NCI-H446 treated with DMSO at 0.1 percent for 48 hours (cell line): ENCODE measurements at places on chromosomes 1 and 21.

- no peak for DNase-seq
Measured at GRCh38 chr21:27040738-27041469, 74.0 kb upstream of the ADAMTS5 start.

GRCh38 chr1:34663031-34663430, 91.8 kb upstream of the GJB5 start:
- DNase-seq, result no peak

DNA sequence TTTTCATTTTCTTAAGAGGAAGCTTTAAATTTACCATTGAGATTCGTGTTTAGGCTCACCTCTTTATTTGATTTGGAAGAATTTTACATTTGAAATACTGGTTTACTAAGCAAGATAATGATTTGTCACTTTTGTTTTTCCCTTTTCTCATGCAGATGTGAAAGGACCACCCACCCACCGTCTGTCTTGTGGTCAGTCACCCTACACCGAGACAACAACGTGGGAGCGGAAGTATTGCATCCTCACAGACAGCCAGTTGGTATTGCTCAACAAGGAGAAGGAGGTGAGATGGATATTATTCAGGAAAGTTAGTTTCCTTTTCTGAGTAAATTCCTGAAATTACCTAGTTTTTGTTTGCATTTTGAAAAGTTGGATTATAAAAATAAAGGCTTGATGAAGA, 189.5 kb downstream of the RASAL2 start:
- no peak for DNase-seq

DNA sequence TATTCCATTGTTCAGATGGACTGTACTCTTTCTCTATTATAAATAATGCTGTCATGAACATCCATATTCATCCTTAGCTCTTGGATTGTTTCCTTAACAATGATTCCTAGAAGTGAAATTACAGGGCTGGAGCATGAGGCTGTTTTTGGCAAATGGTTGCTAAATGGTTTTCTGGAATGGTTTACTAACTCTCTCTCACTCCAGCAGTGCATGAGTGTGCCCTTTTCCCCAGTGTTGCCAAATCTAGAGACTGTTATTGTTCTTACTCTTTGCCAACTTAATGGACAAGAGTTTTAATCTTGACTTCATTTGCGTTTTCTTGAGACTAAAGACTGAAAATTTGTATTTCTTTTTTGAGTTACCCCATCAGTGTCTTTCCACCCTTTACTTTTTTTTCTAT, 113.0 kb downstream of the PAPPA2 start:
- no peak for DNase-seq

GRCh38 chr1:223811634-223812101, 34.1 kb downstream of the TP53BP2 start:
- DNase-seq, result peak; percentile 4

DNA sequence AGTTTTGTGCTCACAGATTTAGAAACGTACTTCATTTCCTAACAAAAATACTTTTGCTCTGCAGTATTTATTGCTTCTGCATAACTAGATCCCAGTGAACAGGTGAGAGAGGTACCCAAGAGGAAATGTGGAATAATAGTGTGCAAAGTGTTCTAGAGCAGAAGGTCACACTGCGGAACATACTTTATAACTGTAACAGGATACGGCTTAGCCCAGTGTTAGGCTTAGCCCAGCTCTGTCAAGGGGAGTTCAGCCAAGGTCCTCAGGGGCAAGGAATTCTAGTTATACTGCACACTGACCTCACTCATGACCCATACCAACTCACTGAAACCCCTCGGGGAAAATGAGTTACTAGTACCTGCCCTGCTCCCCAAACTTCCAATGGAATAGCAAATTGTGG, 55.3 kb downstream of the PTPN14 start:
- no peak for DNase-seq

DNA sequence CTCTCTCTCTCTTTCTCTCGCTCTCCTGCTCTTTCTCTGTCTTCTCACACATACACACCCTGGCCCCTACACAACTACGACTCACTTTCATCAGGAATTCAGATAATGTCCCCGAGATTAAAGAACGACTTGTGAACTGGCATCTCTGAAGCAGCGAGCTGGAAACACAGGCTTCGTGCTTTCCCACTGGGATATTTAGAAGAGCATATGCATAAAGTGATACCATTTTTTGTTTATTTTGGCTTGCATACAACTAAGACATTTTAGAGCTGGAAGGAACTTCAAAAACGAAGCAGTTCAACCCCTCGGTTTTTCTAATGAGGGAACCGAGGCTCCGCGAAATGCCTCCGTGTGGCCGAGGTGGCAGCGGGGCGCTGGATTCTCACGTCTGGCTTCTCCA, 88.6 kb downstream of the ZBTB18 start:
- DNase-seq, result no peak

DNA sequence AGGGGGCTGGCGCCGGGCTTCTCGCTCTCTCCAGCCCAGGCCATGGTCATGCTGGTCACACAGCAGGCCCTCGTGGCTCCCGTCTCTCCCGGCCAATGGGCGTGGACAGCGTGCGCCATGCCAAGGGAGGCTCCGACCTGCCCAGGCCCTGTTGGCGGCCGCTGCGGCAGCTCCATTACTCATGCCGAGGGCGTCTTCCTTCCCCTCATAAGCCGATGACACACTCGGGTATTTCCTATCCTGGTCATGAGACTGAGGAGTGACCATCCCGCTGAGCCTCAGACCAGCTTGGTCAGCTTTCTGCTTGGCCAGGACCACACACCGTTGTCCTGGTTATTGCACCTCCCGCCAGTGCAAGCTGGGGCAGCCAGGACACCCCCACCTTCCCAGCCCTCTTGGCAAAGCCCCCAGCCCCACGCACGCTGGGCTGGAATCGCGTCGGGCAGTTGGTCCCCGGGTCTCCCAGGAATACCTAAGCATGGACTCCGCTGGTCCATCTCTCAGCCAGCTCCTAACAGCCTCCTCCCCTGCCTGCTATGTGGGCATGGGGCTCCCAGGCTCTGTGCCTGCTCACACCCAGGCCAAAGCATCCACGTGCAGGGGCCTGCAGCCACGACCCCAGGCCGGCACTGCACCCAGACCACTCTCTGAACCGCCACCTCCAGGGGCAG, 49.8 kb downstream of the ARHGEF16 start:
- DNase-seq, result no peak

- DNase-seq, result no peak
Measured at GRCh38 chr1:225883616-225884265, 1.6 kb upstream of the TMEM63A start.

GRCh38 chr1:199038156-199038555, 399.3 kb downstream of the PTPRC start:
- DNase-seq, result no peak

DNA sequence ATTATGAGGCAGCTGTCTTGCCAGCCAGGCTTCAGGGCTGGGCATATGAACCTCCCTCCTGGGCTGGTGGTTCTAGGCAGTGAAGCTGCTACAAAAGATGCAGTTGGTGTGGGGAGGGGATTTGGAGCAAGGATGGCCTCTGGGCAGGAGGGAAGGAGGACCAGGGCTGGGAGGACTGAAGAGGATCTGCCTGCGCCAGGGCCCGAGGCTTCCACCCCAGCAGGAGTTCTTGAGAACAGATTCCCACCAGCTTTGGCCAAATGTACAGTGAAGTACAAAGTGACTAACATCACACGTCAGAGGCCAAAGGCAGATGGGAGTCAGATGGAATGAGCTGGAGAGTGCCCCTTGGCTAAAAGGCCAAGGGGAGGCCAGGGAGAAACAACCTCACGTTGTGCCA, 62.4 kb downstream of the DDX20 start:
- DNase-seq, result peak; percentile 71

GRCh38 chr1:200471739-200472138, 61.9 kb upstream of the ZNF281 start:
- no peak for DNase-seq

DNA sequence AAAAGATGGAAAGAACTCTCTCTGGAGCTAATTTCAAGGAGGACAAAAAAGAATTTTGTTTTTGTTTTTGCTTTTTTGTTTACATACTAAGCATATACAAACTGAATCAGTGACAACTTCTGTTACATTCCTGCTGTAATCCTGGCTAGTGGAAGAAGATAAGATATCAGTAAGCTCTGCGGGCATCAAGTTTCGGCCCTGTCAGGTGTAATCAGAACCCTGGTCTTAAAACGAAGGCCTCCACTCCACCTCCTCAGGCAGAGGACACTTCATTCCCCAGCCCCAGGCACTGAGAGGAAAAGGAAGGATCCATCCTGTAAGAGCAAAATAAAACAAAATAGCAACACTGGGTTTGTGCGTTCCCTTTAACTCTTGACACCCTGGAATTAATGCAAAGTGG, 88.9 kb upstream of the ARHGAP29 start:
- DNase-seq, result no peak

- no peak for DNase-seq
Measured at GRCh38 chr1:78061825-78062523, 16.2 kb downstream of the GIPC2 start.

DNA sequence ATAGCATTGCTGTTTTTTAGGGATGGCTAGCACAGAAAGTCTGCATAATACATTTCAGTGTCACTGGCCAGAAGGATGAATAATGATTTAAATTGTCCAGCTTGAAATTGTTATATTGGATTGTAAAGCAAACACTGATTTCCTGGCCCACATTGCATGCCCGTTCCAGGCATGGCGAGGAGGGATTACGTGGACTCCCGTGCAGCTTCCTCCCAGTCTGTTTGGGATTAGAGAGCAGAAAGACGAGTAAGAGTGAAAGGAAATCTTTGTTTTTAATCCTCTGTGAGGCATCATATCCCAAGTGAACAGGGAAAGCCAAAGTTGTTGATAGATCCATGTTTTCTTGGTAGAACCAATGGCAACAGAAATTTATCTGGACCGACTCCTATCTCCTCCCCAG, 8.4 kb downstream of the TRIM58 start:
- DNase-seq, result no peak

DNA sequence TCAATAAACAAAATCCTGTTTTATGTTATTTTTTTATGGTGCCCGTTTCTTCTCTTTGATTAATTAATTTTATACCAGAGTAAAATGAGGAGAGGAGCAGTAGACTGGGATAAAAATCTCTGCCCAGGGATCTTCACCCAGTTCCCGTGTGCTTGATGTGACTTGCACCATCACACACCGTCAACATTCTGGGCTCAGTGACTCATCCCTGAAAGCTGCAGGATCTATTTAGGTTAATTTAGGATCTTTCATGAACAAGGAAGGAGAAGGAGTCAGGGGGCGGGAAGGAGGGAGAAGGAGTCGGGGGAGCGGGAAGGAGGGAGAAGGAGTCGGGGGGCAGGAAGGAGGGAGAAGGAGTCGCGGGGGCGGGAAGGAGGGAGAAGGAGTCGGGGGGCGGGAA, 182.4 kb downstream of the SMYD3 start:
- DNase-seq, result no peak

DNA sequence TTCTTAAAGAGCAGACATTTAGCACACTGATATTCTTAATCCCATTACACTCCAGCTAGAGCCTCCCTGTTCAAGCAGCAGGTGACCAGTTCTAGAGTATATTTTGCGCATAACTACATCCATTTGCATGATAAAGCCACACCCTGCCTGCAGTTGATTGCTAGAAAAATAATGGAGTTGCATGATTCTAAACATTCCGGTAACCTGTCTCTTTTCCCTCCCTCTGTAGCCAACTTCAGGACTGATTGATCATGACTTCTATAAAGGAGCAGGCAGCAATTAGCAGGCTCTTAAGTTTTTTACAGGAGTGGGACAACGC, 14.9 kb downstream of the ARMH1 start:
- DNase-seq, result no peak

- DNase-seq, result peak; percentile 47
Measured at GRCh38 chr1:26378088-26378878, 5.7 kb upstream of the ZNF683 start.

GRCh38 chr1:107394301-107394700, 253.5 kb downstream of the NTNG1 start:
- no peak for DNase-seq

- no peak for DNase-seq
Measured at GRCh38 chr1:166511761-166512160, 327.5 kb upstream of the POGK start.

GRCh38 chr1:201178718-201179117, 11.9 kb upstream of the IGFN1 start:
- DNase-seq, result no peak

DNA sequence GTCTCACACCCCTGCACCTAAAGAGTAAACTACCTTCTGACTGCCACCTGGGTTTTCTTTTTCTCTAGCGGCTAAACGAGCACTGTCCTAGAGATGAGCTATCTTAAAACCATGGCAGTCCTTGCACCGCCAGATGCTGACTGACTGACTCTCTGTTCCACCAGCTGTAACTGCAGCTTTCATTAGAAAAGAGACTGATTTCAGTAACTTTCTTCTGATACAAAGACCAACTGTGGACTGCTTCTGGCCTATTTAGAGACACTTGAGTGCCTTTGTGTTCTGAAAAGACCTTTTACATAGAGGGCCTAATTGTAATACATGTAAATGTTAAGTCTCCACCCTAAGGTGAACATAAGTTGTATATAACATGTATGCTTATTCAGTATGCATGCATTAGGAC, 152.5 kb downstream of the DISC1 start:
- DNase-seq, result no peak

DNA sequence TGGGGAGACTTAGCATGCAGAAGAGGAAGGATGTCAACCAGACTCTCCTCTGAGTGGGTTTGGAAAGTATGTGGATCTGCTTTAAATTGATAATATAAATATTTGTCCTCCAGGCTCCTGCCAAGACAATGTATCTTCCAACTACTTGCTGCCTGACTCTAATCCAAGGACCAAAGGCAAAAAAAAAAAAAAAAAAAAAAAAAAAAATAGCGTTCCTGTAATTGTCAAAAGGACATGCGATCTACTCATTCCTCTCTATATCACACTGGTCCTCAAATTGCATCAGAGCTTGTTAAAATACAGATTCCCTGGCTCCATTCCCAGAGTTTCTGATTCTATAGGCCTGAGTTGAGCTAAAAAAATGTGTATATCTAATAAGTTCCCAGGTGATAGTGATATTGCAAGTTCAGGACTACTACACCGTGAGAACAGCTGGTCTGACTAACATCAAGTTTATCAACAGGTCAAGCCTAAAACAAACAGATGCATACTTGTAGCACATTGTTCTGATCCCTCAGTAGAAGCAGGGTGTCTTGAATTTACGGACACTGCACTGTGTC, 141.3 kb downstream of the TNR start:
- no peak for DNase-seq

GRCh38 chr1:228784181-228784580, 48.9 kb downstream of the RHOU start:
- no peak for DNase-seq

DNA sequence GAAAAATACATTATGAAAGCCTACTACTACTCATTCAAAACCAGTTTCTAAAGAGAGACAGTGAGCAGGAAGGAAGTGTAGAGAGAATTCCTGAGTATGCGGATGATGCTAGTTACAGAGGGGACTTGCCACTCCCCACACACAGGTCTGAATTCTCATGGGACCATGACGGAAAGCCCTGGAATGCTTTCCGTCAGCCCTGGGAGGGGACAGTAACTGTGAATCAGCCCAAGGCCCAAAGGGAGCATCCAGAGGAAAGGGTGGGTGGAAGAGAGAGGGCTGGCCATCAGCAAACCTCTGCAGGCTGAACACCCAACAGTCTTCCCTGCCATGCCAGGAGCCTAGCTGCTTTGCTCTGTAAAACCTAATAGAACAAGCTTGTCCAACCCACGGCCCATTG, 36.4 kb downstream of the RCSD1 start:
- no peak for DNase-seq
